Inflammatory macrophage treated with lipopolysaccharide for 4 hours (primary cell): ENCODE measurements at places on chromosomes 3 and 15.

DNA sequence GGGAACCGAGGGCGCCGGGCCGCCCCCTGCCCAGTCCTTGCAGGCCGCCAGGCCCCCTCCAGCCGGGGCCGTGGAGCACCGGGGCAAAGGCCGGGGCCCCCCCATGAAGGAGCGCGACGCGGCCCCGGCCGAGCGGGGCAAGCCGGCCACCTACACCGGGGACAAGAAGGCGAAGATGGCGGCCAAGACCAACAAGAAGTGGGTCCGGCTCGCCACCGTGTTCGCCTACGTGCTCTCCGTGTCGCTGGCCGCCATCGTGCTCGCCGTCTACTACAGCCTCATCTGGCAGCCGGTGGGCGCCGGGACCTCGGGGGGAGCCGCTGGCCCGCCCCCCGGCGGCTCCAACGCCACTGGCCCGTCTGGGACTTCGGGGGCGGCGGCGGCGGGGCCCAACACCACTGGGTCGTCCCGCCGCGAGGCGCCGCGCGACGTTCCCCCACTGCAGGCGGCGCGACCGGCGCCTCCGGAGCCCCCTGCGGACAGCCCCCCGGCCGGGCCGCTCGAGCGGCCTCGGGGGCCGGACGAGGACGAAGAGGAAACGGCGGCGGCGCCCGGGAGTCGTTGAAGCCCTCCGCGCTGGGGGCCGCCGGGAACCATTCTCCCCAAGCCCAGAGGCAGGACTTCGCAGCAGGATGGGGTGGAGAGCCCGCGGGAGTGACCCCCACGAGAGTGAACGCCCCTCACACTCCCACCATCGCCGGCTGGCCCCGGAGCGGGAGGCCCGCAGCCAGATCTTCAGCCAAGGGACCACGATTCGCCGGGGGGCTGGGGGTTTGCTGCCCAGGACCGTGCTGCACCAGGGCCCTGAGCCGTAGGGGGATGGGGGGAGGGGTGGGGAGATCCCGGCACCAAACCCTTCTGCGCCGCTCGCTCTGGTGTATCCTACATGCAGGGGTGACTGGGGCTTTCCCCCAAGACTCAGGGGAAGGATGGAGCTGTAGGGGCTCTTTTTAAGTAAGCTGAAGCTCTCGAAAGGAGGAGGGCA lies 753 bp downstream of the INAFM2 start:
- no peak for DNase-seq

DNA sequence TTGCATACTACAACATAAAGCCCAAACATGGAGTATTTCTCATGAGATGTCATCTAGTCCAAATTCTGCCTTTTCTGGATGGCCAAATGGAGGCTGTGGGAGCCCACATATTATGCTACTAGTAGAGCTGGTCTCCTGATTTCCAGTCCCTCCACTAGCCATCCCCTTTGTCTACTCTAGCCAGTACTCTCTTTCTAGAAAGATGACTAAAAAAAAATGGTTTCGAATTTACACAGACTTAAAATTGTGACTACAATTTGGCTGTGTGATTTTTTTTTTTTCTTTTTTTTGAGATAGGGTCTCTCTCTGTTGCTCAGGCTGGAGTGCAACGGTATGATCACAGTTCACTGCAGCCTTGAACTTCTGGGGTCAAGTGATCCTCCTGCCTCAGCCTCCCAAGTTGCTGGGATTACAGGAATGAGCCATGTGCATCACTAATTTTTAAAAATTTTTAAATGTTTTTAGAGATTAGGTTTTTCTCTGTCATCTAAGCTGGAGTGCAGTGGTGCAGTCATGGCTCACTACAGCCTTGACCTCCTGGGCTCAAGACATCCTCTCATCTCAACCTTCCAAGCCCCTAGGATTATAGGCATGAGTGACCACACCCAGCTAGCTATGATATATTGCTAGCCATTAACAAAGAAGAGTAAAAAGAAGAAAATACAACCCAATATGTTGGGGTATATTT lies 273.9 kb downstream of the ADAMTSL3 start:
- DNase-seq: no peak

GRCh38 chr15:83207009-83207659 lies 489 bp downstream of the HDGFL3 start:
- no peak for DNase-seq

- no peak for DNase-seq
Measured at GRCh38 chr15:66138892-66139590, 114.5 kb downstream of the MEGF11 start.

- DNase-seq: peak; percentile 75
Measured at GRCh38 chr3:71551311-71551919, 32.1 kb downstream of the FOXP1 start.

- no peak for DNase-seq
Measured at GRCh38 chr15:88322461-88322860, 65.9 kb upstream of the NTRK3 start.

- peak; percentile 54 for DNase-seq
Measured at GRCh38 chr3:112979244-112979832, 4.4 kb upstream of the CD200R1 start.

DNA sequence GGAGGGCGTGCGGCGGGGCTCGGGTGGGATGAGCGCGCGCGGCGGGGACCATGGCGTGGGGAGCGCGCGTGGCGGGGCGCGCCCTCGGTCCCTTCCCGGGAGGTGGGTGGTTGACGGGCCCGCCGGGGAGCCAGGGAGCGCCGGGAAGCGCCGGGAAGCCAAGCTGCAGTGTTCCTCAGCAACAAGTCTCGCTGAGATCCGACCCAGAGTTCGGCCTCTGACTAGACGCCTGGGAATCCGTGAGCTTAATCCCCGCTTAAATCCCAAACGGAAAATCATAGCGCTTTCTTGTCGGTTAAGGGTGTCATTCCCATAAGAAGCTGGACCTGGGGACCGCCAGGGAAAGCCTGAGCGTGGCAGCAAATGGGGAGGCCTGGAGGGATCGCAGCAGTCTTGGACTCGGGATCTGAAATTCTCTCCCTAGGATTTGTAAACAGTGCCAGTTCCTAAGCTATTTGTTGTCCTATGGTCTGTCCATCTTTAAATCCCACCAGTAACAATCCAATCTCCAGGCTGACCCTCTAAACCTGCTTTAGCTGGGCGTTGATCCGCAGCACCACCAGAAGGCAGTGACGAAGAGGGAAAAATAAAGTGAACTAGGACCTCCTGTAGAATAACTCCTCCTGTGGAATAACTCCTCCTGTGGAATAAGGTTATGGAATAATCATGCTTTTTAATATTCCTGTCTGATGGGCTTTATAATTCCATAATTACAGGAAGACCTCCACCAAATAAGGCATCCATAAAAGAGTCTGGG lies 570 bp upstream of the NEDD4 start:
- no peak for DNase-seq

DNA sequence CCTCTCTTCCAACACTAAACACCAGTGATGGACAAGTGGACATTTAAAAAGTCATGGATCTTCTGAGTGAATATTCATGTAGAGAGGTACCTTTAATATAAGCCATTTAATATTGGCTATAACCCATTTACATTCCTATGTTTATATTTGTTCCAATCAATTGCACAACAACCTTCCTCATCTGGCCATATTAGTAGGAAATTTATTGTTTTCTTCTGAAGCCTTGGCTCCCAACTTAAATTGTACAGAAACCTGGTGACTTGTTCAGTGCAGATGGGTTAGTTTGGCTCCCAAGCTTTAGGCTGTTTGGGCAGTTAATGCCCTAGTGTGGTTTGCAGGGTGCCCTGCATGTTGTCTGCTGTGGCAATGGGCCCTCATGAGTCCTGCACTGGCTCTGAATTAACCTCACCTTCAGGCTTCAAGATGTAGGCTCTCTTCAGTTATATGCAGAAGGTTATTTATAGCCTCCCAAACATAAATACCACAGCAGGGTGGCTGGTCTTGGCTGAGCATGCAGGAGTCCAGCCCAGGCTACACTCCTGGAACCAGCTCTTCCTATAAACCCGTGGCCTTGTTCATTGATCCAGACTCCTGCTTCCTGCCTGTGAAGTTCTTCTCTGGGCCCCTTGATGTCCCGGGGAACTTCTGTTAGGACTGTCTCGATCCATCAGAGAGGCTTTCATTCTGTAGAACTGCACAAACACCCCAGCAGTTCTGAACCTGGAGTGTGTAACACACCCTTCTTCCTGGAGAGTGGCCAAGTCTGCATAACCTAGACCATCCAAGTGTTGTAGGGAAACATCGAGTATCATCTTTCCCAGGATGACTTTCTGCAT lies 57.0 kb downstream of the DUT start:
- DNase-seq: no peak

GRCh38 chr15:90201130-90201943 lies at the start of gene SEMA4B:
Gene SEMA4B, plus strand, starts transcription at chr15:90201330. Its CDS starts 249 bp downstream, at chr15:90201579.
- peak; percentile 76 for DNase-seq

DNA sequence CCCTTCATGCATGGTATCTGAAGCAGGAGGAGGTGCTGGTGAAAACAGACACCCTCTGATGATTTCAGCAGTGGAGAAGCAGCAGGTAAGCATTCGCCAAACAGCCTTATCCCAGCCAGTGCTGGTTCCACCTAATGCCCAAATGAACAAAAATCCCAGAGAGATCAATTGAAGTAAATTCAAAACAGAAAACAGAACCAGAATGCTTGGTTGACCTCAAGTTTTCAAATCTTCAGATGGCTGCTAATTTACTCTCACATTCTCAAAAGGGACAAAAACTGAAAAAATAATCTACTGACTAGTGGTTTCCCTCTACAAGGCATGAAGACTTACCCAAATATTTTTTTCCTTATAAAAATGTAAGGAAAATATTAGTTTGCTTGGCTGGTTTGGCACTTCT lies 87.0 kb upstream of the MYO5C start:
- DNase-seq: no peak

DNA sequence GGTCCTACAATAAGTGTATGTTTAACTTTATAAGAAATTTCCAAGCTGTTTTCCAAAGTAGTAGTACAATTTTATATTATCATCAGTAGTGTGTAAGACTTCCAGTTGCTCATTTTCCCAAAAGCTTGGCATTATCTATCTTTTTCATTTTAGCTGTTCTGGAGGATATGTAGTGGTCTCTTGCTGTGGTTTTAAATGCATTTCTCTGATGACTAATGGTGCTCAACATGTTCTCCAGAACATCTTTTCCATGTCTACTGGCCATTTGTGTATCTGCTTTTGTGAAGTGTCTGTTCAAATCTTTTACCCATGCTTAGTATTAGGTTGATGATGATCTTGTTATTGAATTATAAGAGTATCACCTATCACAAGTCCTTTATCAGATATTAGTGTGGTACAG lies 13.3 kb downstream of the BCL2A1 start:
- no peak for DNase-seq

- no peak for DNase-seq
Measured at GRCh38 chr15:65370885-65371284, 6.9 kb downstream of the IGDCC3 start.

- DNase-seq: no peak
Measured at GRCh38 chr3:30282154-30282696, 324.2 kb upstream of the TGFBR2 start.

DNA sequence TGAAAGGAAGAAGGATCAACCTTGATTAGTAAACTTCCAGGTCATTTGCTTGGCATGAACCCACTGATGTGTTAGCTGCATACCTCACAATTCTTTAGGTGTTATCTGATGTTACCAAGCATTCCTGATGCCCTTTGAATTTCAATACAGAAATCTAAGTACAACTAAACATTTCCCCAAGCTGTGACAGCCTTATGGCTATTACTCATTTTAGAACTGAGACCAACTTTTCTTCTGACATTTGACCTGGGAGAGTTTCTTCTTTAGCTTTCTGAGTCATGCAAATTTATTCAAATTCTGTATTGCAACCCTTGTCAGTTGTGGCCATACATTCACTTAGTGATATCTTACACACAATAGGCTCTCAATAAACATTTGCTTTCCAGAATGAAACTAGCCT lies 124.3 kb downstream of the TIGIT start:
- peak; percentile 75 for DNase-seq

DNA sequence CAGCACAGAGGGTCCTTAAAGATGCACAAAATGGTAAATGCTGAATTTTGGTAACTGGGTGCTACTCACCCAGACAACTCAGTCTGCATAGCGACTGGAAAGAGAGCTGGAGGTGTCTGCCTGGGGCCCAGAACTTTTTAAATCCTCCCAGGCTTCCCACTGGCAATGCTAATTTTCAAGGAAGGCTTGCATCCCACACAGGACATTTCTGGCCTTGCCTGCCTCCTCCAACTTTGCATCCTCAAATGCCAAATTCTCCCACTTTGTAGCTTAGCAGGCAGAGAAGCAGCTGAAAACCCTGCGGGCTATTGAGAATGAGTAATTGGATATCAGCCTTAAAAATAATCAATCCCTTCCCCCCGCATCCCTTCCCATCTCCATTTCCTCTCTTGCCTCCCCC lies 656.6 kb upstream of the ADAMTS9 start:
- DNase-seq: no peak

- DNase-seq: no peak
Measured at GRCh38 chr3:197519801-197520211, 36.0 kb downstream of the BDH1 start.

DNA sequence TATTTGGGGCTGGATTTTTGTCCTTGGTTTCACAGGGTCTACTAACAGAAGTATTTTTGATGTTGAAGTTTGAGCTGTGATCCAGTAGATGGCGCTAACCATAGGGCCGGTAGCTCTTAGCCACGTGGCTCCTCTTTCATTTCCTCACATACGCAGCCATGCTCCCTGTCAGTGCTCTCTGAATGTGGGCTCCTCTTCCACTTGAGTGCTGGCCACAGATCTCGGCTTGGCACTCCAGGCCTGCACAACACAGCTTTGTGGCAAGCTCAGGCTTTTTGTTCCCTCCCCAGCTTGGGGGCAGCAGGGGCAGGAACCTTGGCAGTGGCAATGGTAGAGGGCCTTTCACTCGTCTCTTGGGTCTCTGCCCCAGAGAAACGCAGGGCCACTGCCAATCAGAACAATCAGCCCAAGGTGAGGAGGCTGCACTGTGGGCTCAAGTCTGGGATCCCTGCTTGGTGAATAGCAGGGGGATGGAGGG lies 18.6 kb upstream of the DNAAF4 start:
- peak; percentile 66 for DNase-seq

DNA sequence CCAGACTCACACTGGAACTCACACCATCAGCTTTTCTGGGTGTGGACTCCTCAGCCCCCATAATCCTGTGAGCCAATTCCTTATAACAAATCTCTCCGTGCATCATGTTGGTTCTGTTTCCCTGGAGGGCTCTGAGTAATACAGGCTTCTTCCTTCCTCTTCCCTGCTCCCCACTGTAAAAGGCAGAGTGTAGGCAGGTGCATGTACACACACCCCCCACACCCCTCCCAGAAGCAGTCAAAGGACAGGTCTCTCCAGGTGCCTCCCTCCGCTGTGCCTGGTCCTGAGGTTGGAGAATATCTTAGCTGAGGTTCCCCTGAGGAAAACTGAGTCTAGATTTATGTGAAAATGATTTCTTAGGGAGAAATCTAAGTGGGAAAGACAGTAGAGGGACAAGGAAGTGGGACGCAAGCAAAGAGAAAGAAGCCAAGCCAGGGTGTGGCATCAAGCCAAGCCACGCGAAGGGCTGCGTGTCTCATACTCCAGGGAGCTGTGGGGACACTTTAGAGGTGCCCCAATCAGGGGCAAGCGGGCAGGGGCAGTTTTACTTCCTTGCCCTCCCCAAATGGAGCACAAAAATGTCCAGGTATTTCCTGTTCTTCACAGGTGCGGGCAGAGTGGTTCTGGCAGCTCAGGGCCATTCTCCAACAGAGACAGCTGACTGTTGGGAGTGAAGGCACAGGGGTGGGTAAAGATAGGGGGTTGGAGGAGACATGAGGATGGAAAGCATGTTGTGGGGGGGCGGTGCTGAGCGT lies 86.6 kb downstream of the HMG20A start:
- DNase-seq: peak; percentile 56
